ENCODE measurements at places on chromosomes 6 and 20.

GRCh38 chr20:24403406-24403805 lies 66.0 kb upstream of the SYNDIG1 start:
- no peak for DNase-seq

DNA sequence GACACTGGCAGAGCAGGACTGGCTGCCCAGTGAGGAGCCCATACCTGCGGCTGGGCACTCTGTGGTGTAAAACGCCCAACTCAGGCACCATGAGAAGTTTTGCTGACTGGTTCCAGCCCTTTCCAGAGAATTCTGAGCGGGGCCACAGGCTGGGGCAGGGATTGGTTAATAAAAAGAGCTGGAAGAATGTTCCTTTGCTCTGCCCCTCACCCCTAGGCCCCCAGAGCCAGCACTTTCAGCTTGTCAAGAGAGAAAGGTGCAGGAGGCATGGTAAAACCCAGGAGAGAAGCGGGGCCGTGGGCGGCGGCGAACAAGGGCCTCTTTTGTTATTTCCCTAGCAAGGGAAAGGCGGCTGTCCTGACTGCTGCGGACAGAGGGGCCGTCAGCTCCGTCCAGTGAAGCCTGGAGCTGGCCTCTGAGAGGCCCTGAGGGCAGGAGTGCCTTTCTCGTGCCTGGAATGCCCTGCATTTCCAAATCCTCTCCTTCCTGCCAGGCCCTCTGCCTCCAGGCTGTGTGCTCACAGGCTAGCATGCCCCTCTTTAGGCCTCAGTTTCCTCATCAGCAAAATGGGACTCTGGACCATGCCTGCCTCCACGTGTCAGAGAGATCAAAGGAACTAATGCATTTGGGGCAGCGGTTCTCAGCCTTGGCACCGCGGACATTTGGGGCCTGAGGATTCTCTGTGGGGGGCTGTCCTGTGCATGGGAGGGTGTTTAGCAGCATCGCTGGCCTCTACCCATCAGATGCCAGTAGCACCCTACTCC lies 12.9 kb downstream of the SLC13A3 start:
- DNase-seq = peak; percentile 78

GRCh38 chr6:4872841-4873240 lies 96.6 kb downstream of the CDYL start:
- DNase-seq = no peak

- DNase-seq = no peak
These were observed 87.6 kb upstream of the E2F3 start for GRCh38 chr6:20313960-20314530.

GRCh38 chr6:20341564-20341963 lies 60.1 kb upstream of the E2F3 start:
- no peak for DNase-seq

DNA sequence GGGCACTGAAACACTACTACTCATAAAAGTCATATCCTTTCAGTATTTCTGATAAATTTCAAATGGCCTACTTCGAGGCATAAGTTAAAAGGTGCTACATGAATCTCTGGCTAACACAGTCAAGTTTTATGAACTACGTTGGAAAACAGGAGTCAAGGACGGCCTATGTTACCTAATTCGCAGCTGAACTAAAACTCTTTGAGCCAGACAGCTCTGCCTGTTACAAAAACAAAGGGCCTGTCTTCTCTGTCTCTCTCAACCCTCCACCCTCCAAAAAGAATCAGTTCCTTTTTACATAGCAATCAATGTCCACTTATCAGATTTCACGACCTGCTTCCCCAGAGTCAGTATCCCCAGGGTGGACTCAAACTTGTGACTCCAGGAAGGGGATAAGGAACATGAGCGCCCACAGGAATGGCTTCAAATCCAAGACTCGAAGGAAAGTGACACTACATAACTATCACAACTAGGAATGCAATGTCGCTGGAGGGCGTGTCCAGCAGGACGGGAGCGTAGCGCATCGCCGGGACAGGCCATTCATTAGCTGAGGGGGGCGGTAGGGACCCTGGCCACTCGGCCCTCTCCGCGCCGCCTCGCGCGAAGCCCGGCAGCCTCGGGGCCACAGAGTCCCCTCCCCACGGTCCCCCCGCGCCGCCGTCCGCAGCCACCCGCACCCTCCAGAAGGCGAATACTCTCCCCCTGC lies 591 bp downstream of the IBTK start:
- peak; percentile 74 for DNase-seq

DNA sequence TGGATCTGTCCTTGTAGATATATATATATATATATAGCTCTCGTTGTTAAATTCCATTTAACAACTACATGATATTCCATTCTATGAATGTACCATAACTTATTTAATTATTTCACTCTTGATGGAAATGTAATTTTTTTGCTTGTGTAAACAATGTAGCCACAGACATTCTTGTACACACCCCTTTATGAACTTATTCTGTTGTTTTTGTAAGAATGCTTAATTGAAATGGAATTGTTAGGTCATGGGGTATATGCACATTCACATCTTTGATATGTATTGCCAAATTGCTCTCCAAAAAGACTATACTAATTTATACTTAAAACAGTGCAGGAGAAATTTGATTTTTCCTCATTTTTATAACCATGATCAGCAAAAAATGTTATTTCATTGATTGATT lies 67.2 kb downstream of the MAP3K4 start:
- DNase-seq = no peak

DNA sequence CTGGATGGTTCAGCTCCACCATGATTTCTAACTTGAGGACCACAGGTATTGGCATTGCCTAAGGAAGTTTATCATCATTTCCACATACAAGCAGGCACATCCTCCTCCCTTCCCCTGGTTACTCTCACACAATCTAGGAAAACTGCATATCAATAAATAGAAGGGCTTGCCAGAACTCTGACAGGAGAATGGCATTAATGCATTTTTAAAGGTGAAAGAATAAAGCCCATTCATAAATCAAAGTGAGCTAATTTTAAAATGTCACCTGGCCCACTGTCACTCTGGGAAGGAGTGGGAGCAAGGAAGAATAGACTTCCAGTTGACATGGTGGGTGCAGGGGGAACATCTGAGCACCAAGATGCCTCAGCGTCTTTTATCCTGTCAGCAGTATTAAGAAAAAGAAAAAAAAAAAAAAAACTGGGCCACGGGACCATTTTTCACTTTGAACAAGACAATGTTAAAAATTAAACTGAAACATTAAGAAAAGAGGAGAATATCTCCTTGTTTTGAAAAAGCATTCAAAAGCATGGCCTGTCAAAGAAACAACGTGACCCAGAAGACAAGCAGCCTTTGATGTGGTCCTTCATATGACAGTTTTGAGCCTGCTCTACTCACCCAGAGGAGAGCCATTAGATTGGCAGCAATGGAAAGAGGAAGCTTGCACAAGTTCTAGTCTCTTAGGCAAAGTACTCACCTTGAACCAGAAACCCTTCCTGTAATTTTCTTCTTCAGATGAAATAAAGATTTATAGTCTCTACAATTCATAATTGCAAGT lies 39.3 kb upstream of the SMLR1 start:
- DNase-seq = no peak

DNA sequence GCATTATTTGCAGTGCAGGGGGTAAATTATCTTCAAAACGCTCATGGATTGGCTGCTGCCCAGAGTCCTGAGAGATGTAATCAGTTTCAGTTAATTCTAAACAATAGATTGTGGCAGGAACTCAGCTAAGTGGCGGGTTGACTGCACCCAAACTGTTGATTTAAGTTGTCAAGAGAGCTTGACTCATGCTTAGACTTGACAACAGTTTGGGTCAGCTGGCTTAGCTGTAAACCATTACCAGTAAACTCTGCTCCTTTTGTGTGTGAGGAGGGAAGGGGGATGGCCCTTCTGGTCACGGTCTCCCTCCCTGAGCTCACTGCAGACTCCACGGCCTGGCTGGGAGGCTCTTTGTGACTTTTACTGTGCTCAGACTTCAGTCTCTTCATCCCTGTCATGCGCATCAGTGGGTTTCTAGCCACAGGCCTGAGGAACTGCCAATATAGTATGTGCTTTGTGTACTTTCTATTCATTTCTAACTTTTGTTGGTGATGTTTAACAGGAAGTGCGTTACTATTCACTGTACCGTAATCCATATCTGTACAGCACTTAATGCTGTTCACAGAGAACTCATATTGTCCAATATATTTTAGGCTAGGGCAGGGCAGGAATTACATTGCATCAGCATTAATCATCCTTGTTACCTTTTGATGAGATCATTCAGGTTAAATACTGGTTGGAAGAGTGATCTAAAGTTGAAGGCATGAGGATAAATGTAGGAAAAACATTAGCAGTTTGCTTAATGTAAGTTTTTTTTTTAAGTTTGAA lies 488.3 kb downstream of the CDKAL1 start:
- no peak for DNase-seq

DNA sequence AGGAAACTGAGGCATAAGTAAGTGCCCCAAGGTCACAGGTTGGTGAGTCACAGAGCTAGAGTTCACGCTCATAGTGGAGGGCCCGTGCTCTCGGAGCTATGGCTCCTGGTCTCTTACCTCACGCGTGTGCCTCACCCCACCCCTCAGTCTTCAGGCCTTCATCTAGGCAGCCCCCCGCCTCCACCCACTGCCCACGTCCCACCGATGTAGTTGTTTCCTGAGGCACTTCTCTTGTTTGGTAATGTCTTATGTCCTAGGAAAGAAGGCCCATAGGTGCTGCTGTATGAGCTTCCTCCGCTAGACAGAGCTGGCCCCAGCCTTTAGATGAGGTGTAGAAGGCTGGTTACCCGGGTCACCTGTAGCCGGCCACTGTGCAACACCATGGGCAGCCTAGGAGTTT lies 5.1 kb downstream of the RIPK1 start:
- no peak for DNase-seq

- DNase-seq = peak; percentile 63
These were observed 131.2 kb upstream of the CDH4 start for GRCh38 chr20:61120595-61121515.

GRCh38 chr6:144334150-144334708 lies 49.1 kb downstream of the UTRN start:
- DNase-seq = no peak

GRCh38 chr6:114747995-114748625 lies 405.3 kb upstream of the HS3ST5 start:
- DNase-seq = peak; percentile 70

DNA sequence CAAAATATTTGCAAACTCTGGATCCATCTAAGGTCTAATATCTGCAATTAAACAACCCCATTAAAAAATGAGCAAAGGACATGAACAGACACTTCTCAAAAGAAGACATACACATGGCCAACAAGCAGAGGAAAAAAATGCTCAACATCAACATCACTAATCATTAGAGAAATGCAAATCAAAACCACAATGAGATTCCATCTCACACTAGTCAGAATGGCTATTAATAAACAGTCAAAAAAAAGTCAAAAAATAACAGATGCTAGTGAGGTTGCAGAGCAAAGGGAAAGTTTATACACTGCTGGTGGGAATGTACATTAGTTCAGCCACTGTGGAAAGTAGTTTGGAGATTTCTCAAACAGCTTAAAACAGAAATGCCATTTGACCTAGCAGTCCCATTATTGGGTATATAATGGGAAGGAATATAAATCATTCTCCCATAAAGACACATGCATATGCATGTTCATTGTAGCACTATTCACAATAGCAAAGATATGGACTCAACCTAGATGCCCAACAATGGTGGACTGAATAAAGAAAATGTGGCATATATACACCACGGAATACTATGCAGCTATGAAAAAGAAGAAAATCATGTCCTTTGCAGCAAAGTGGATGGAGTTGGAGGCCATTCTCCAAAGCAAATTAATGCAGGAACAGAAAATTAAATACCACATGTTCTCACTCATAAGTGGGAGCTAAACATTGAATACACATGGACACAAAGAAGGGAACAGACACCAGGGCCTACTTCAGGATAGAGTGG lies 9.1 kb downstream of the ZNFX1 start:
- no peak for DNase-seq

DNA sequence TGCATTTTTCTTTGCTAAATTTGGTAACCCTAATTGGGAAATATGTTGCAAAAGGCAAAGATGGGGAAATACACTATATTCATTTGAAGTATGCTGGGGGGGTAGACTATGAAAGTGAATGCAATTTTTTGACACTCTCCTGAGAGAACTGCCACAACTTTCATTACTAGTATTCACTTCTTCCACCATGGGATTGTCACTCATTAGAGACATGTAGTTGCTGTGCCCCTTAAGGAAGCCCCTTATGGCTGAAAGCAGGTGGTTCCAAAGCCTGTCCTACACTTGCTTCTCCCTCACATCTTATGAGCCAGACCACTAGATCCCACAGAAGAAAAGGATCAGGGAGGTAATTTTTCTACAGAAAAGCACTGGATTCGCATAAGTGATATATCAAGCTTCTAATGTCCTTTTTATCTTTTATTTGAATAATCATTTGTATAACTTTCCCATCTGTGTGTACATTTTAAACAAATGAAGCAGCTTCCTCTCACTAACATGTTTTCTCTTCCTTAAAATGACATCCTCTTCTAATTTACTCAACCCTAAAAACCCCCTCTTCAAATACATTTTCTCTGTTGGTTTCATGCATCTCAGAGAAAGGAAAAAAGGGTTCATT lies 83.8 kb downstream of the GCLC start:
- no peak for DNase-seq

DNA sequence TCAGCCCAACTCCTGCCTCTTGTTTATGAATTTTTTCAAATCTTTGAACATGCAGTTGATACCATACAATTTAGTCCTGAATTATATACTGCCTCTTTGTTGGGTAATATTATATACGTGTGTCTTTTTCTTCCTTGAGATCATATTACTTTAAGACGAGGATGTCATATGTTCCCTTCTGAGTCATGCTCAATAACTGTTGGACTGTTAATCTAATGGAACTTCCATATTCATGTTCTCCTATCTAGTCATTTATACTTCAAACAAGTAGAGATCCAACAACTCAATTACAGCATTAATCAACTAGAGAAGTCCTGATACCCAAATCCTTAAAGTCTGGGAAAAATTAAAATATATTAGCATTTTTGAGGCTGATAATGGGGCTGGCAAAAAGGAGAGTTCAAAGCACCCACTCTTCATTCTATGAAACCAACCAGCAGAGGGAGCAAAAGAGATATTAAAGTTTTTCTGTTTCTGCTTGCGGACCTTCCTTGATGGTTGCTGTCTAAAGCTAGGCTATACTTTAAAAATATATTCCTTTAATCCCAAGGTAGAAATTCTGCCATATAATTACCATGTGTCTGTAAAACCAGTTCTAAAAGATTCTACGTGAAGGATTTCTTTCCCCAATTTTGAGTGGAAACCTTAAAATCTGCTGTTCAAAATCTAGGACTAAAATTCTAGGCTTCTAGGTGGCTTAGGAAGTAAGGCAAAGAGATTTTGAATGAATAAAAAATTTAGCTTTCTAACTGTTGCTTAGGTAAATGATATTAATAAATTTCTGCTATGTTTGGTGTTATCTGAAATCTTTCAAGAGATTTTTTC lies 498.9 kb downstream of the BCKDHB start:
- no peak for DNase-seq

All from sciatic nerve (tissue), 2 donors.